Stimulated activated CD4-positive, alpha-beta T cell treated with anti-CD3 and anti-CD28 coated beads, Interleukin-4, amount 100 ng/mL, for 24 hours (primary cell): ENCODE measurements at places on chromosomes 5 and 9.

DNA sequence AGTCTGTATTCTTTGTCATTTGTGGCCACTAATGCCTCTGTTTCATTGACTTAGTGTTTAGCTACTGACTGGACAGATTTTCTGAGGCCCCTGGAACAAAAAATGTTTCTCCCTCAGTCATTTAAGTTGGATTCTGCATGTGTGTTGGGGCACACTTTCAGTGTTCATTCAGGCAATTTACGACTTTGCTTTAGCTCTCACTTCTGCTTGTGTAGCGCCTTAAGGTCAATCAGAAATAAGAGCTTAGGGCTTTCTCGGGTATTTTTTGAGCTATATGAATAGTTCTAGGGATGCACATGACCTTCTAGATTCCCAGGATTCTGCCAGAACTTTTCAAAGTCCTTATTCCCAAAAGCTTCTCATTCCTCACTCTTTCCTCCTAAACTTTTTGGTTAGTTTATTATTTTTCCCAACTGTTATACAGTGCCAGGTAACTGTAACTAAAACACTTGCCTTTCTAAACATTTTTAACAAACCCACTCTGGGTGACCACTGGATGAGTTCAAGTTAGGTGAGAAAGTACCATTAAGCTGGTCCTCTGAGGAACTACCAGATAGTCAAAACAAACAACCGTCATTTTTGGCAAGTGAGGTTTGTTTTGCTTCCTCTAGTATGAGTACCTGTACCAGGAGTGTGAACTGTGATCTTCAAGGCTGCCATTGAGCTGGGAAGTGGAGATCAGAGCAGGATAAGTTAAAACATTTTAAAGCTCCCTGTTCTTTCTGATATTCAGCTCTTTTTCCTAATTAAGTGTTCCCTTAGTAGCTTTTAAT, 571.3 kb upstream of the TLE4 start:
- DNase-seq: no peak

- DNase-seq: no peak
These were observed 250.9 kb upstream of the SEMA6A start for GRCh38 chr5:116825486-116825885.

- DNase-seq: no peak
These were observed 142.2 kb downstream of the ZNF462 start for GRCh38 chr9:107005201-107005600.

GRCh38 chr5:153490118-153491037, at the start of gene GRIA1:
Gene GRIA1, plus strand, starts transcription at chr5:153490670.
- DNase-seq: no peak

DNA sequence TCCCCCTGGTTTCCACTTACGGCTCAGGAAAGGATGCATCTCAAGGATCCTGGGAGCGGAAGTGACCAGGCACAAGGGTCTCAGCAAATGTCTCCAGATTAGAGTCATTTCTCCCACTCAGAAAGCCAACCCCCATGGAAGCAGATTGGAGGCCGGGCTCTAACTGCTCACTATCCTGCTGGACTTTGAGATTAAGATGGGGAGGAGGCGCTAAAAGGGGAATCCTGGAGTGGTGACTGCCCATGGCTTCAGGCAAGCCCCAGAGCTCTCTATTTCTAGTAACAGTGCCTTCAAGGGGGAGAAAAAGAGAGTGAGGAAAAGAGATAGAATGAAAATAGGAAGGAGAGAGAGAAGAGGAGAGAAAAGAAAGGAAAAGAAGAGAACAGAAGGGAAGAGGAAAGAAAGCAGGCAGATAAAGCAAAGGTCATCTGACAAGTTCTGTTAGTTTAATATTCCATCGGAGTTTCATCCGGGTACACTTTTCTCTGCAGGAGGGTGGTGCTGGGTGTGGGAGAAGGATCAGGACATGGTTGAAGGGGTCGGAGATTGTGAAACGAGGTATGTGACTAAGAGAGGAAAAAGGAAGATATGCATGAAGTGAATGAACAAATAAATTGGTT, at the start of gene AGXT2:
Gene AGXT2, minus strand, starts transcription at position 165 of the 620 bp plus-strand sequence. Its CDS starts 57 bp downstream, at position 108.
- DNase-seq: no peak

DNA sequence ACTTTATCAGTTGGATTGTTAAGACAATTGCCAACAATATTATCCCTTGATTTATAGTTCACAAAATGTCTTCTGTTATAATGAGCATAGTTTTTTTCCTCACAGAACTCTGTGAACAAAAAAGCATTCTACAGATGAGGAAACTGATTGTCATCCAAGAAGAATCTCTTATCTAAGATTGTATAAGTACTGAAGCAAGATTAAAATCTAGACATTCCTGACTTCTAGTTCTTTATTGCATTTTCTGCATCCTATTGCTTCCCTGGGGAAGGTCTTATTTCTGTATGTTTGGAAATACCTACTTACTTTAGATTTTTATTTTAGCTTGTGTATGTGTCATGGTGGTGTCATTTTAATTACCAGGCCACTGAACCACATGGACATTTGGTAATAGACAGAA, 884.9 kb upstream of the WWC1 start:
- no peak for DNase-seq

DNA sequence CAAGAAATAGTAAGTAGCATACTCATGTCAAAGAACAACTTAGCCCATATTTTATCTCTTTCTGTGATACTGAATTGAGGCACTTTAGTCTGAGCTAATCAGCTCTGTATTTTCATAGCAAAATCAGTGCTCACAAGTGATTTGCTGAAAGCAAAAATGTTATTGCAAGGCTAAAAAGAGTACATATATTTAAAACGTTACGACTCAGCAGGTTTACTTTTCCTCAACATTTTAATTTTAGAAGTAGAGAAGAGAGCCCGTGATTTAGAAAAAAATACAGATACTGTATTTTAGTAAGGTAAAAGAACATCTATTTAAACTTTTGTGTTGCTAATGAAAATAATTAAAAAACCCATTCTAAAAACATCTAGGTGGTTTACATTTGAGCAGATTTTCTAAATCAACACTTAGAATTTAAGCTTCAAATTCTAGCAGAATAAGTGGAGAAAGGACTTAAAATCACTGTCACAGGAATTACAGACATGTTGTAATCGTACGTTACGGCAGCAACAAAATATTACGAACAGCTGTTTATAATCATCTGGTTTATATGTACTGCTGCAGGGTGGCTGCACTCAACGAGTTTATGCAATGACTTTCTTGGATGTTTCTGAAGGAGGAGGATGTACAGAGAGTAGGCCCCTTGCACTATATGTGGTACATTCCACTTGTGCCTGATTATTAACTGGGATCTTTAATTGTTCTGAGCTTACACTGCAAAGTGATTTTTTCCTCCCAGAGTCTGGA, 20.1 kb downstream of the SREK1 start:
- DNase-seq: no peak

DNA sequence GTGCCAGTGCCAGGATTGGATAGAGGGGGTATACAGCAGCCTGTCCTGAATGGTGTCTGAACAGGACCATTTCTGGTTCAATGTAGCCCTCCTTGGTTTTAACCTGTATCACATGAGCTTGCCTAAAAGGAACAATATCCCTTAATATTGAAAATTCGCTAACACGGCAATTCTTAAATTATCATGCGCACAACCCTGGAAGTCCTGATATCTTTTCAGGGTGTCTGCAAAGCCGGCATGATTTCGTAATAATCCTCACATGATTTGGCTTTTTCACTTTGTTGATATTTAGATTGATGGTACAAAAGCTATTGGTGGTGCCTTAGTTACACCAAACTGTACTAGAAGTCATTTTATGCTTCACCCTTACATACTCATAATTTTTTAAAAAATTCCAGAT, 53.2 kb downstream of the PCSK1 start:
- no peak for DNase-seq

GRCh38 chr5:158152136-158152535, 293.2 kb upstream of the CLINT1 start:
- DNase-seq: no peak

DNA sequence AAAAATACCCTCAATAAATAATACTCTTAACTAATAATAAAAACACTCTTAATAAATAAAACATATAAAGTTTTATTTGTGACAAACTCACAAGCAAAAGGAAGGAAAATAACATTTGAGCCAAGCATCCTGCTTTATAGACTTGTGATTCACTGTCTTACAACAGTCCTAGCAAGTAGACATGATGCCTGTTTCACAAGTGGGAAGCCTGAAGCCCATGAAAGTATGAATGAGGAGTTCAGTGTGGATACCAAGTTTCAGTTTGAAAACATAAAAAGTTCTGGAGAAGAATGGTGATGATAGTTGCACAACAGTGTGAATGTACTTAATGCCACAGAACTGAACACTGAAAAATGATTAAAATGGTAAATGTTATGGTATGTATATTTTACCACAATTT, 10.9 kb downstream of the HABP4 start:
- no peak for DNase-seq

- DNase-seq: no peak
These were observed at the start of gene PCDHB5 for GRCh38 chr5:141135030-141135717. Gene PCDHB5, plus strand, starts transcription at chr5:141135206. Its CDS starts 229 bp downstream, at chr5:141135435.

DNA sequence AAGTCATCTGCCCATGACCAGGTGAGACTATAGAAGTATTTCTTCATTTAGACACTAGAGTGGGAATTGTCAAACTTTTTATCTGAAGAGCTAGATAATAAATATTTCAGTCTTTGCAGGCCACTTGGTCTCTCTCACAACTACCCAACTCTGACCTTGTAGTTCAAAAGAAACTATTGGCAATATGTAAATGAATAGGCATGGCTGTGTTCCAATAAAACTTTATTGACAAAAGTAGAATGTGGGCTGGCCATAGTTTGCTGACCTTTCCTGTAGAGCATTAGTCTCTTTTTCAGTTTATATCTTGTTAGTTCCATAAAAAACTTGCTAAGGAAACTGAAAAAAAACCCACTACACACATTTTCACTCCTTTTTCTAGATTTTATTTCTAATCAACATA, 535.5 kb downstream of the PRR16 start:
- DNase-seq: no peak

- DNase-seq: peak; percentile 5
These were observed 191.6 kb upstream of the MSX2 start for GRCh38 chr5:174532455-174533453.

GRCh38 chr5:36459176-36460135, 146.9 kb upstream of the SLC1A3 start:
- no peak for DNase-seq

GRCh38 chr5:154287136-154287535, 96.6 kb downstream of the GALNT10 start:
- no peak for DNase-seq

GRCh38 chr5:164741376-164741775, 1236.0 kb downstream of the MAT2B start:
- DNase-seq: no peak

DNA sequence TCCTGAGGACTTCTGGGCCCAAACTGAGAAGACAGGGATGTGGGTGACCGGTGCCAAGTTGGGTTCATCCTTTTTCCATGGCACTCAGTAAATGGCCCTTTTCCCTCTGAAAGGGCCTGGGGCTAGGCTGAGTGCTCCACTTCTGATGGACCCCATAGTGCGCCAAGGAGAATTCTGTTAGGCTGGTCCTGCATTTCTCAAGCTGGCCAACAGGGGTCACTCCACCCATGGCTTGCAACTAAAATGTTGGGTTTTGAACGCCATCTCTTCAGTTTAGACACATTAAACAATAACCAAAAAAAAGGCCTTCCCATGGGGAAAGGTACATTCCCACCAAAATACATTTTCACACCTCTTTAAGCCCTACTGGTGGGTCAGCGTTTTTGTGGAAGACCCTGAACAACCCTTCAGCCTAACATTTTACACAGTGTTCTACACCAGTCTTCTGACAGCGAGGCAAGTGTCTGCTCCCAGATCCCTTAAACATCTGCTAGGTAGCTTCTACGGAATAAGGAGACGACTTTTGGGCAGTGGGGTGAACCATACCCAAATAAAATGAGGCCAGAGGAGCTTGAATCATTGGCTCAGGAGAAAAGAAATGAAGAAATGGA, 27.3 kb downstream of the CNTFR start:
- DNase-seq: peak; percentile 19

DNA sequence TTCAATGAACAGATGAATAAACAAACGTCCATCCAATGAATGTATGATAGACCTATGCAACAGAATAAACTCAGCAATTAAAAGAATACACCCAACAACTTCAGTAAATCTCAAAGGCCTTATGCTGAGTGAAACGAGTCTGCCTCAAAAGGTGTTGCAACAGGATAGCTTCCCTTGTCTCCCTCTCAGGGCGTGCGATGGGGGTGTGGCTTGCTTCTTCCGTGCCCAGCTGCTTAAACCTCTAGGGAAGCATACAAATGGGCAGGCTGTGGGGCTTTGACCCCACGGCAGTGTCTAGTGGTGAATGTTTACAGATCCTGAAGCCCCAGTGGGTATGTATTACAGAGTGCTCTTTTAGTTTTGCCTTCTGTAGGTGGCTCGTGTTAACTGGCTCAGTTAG, 87.0 kb upstream of the CCL21 start:
- no peak for DNase-seq

- DNase-seq: no peak
These were observed 163.8 kb downstream of the GABRB2 start for GRCh38 chr5:161382685-161383084.

- DNase-seq: no peak
These were observed 32.8 kb upstream of the GALNT10 start for GRCh38 chr5:154157483-154158378.

- DNase-seq: no peak
These were observed 444.6 kb downstream of the ZNF608 start for GRCh38 chr5:124301850-124302249.

- DNase-seq: no peak
These were observed 25.8 kb downstream of the LHX3 start for GRCh38 chr9:136179101-136179616.

DNA sequence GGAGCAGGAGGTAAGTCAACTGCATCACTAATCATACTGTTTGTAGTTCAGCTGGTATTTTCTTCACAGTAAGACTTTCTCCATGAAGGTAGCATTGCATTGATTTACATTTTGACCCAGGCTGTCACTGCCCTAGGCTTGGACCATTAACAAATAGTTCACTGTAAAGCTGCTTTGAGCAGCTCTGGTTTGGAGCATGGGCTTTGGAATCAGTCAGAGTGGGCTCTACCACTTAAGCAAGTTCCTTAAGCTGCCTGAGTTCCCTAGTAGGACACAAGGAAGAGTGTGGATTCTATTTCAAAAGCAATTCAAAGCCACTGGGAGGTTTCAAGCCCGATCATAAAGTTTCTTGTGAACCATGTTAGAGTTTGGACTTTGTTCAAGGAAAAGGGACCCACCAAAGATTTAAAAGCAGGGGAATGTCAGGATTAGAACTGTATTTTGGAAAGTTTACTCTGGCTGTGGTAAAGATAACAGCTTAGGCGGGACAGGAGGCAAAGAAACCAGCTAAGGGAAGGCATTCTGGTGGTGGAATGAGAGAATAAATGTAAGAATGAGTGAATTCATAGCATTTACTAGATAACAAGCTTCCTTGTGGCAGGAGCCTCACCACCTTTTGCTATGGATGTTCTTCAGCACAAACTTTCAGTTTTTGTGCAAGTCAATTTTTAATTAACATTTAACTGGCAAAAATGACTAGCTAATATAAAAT, 12.3 kb upstream of the PANK3 start:
- no peak for DNase-seq

GRCh38 chr5:143376911-143377813, 26.3 kb downstream of the NR3C1 start:
- DNase-seq: no peak

- no peak for DNase-seq
These were observed 62.0 kb upstream of the STARD4 start for GRCh38 chr5:111574311-111574710.

- DNase-seq: no peak
These were observed 652.0 kb downstream of the MTRR start for GRCh38 chr5:8520917-8521316.

GRCh38 chr9:76901801-76902200, 4.1 kb downstream of the PRUNE2 start:
- DNase-seq: no peak
